ENCODE measurements at places on chromosomes 7 and 10.

GRCh38 chr7:17706734-17707133 is 233.6 kb downstream of the SNX13 start:
- DNase-seq, result peak; percentile 72

GRCh38 chr7:824081-824480 is 8.2 kb upstream of the SUN1 start:
- no peak for DNase-seq

DNA sequence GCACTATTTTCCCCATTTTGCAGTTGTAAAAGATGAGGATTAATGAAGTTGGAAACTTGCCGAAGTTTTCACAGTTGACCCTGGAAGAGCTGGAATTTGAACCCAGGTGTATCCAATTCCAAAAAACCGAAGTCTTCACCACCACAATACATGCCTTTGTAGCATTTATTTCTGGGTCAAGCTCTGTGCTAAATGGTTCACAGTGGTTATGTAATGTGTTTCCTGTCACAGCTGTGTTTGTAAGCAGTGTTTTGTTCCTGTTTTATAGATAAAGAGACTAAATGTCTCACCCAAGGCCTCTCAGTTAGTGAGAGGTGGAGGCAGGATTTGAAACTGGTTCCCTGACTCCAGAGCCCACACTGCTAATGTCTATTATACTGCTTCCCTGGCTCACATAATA is 17.6 kb downstream of the SFTPA2 start:
- no peak for DNase-seq

GRCh38 chr7:44224080-44224973 is 23.5 kb downstream of the YKT6 start:
- DNase-seq, result no peak

DNA sequence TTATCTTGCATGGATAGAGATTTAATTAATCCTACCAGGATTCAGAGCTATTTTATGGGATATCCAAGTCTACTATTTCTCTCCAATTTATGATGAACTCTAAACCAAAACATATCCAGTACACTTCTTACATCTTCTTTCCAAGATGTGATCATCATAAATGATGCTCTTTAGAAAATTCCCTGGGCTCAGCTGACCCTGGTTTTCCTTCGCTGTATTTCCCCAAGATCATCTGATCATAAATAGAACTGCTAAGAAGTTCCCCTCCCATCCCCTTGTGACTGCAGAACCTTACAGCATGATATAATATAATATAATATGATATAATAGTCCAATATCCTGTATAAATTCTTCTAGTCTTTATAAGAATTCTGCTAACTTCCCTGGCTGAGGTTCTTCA is 114.6 kb upstream of the LYZL2 start:
- DNase-seq, result no peak

DNA sequence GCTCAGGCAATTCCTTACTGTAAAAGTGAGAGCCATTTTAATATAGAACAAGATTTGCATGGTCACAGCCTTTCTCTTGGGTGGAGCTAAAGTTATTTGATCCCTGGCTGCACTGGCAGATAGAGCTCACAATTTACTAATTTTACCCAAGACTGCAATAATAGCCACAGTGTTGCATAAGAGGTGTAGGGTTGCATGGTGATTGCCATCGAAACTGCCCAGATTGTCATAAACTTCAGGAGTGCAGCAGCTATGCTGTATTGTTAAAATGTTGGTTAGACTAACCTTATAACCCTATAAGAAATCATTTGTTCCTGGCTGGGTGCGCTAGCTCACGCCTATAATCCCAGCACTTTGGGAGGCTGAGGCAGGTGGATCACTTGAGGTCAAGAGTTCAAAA is 50.0 kb downstream of the VCL start:
- DNase-seq, result no peak

Data from RKO (cell line).